ENCODE measurements at places on chromosomes 12 and 14. TPM values are rescaled to one million over a fixed set of nuclear protein-coding genes. Genes with fewer than 3 reads are reported as not detected.

- no peaks in the 10 kb centered on the region for H3K4me1 ChIP-seq
- H3K36me3 ChIP-seq = no peaks in the 10 kb centered on the region
- no peak overlapping the region for H3K4me3 ChIP-seq
- H3K27ac ChIP-seq = no peak overlapping the region
- H3K27me3 ChIP-seq = no peaks in the 10 kb centered on the region
Observed at GRCh38 chr12:966724-967123, 17.2 kb upstream of the RAD52 start.

DNA sequence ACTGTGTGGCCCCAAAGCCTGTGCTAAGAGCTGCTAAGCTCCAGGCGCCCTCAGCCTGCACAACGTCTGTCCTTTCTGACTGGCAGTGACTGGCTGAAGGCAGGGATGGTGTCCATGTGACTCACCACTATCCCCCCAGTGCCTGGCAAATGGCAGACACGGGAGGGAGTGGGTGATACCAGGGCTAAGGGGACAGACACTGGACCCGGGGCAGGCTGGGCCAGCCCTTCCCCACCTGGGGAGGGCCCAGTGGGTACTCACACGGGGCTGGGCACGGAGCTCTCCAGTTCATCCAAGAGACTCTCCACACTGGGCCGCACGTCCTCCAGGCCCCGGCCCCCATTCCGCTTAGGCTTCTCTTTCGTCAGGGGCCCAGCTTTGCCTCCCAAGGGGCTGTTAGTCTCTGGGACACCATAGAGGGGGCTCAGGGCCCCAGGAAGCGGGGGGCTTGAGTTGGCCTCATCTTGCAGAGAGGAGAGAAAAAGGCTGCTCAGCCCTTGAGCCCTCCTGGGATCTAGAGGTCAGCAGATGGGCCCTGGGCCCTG is 21.4 kb upstream of the RPLP0 start:
- H3K4me3 ChIP-seq = no peak overlapping the region
- DNase-seq = no peak
- peaks cover 95% of the 10 kb centered on the region for H3K36me3 ChIP-seq
- no peaks in the 10 kb centered on the region for H3K27me3 ChIP-seq
- no peak overlapping the region for H3K27ac ChIP-seq
- peaks cover 13% of the 10 kb centered on the region for H3K4me1 ChIP-seq

DNA sequence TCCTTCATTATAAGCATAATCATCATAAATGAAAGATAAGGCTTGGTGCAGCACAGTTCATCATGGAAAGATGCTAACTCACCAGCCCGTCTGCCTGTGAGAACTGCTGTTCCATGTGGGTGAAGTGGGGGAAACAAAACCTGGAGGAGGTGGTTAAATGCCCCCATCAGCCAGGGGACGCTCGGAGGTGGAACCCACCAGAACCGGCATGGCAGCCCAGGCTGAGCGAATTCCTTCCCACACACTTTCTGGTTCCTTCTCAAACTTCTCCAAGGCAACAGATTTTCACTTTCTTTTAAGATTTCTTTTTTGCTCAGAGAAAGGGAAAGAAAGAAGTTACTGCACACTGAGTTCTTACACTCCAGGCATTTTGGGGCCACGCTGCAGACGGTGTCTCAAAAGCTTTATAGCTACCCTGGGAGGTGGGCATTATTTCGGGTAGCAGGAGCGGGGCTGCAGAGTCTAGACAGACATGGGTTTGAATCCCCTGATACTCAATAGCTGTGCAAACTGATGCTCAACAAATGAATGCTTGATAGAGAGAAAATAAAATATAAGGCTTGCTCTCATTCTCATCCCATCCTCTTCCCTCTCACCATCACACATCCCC is 190.7 kb downstream of the BCL11B start:
- no peaks in the 10 kb centered on the region for H3K36me3 ChIP-seq
- H3K27ac ChIP-seq = no peak overlapping the region
- no peak overlapping the region for H3K4me3 ChIP-seq
- H3K4me1 ChIP-seq = no peaks in the 10 kb centered on the region
- no peaks in the 10 kb centered on the region for H3K27me3 ChIP-seq

GRCh38 chr12:48015954-48016353 is 11.7 kb upstream of the COL2A1 start:
- peaks cover 28% of the 10 kb centered on the region for H3K27me3 ChIP-seq
- DNase-seq = no peak
- no peak overlapping the region for H3K4me3 ChIP-seq
- no peak overlapping the region for H3K27ac ChIP-seq

Gene GARIN6
- not detected for total RNA-seq

DNA sequence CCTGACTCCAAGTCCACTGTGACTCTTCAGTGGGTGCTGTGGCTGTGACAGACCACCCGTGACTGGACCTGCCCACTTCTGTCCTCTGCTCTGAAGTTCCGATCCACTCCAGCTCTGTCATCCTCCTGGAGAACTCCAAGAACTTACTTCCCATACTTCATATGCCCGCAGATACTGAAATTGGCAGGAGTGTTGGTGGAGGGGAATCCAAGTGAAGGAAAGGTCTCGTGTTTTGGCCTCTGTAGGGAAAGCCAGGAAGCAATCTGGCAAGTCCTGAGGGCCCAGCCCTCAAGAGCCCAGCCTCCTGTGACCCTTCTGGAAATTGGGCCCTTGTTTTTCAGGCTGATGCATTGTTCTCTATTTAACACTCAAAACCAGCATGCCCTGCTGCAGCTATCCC is 22.4 kb upstream of the FKBP4 start:
- H3K27me3 ChIP-seq = peaks cover 75% of the 10 kb centered on the region
- no peaks in the 10 kb centered on the region for H3K4me1 ChIP-seq
- H3K27ac ChIP-seq = no peak overlapping the region
- DNase-seq = no peak
- no peaks in the 10 kb centered on the region for H3K36me3 ChIP-seq

DNA sequence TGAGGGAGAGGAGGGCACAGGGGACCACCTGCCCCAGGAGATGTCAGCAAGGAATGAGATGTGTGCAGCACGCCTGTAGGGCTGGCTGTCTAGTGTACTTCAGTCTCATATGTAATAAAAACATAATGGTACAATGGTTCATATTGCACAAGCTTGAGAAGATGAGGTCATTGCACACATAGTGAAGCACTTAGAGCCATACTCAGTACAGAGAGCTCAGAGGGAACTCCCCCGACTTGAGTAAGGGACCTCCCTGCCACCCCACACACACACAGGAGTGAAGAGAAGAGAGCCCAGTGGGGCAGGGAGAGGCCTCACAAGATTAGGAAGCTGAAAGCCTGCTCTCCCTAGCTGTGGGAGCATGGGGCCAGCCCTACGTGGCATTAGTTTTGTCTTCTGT is 61.5 kb downstream of the SLC6A12 start:
- H3K27me3 ChIP-seq = peaks cover 44% of the 10 kb centered on the region
- no peak overlapping the region for H3K4me3 ChIP-seq
- H3K4me1 ChIP-seq = peaks cover 13% of the 10 kb centered on the region
- peak; percentile 27 for DNase-seq

Measured in MCF 10A (cell line).